ENCODE measurements at places on chromosomes 2 and 18. TPM values are rescaled to one million over a fixed set of nuclear protein-coding genes. Genes with fewer than 3 reads are reported as not detected.

- peaks cover 11% of the 10 kb centered on the region for H3K4me1 ChIP-seq
- no peak for DNase-seq
- H3K27me3 ChIP-seq = no peaks in the 10 kb centered on the region
- no peak overlapping the region for H3K27ac ChIP-seq
- no peak overlapping the region for H3K4me3 ChIP-seq
These were observed 9.2 kb downstream of the PTMA start for GRCh38 chr2:231717281-231718171.

DNA sequence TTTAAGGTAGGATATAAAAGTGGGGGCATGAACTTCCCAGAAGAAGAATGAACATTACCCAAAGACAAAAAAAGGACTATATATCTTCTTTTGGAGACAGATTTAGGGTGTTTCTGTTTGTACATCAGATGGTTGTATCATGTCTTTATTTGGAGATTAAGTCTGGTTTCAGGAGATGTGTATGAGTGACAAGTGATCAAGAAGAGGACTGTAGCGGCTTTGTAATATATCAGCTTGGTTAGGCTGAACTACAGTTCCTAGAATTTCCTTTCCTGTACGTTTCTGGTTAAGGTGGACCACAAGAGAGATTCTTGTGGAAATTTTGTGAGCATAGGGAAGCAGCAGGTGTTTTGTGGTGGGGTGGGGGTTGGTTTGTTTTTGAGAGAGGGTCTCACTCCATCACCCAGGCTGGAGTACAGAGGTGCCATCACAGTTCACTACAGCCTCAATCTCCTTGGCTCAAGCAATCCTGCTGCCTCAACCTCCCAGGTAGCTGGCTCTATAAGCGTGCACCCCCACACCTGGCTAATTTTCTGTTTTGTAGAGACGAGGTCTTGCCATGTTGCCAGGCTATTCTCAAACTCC lies 287.1 kb upstream of the MGAT5 start:
- H3K4me3 ChIP-seq = no peak overlapping the region
- H3K27me3 ChIP-seq = no peaks in the 10 kb centered on the region
- no peaks in the 10 kb centered on the region for H3K4me1 ChIP-seq

DNA sequence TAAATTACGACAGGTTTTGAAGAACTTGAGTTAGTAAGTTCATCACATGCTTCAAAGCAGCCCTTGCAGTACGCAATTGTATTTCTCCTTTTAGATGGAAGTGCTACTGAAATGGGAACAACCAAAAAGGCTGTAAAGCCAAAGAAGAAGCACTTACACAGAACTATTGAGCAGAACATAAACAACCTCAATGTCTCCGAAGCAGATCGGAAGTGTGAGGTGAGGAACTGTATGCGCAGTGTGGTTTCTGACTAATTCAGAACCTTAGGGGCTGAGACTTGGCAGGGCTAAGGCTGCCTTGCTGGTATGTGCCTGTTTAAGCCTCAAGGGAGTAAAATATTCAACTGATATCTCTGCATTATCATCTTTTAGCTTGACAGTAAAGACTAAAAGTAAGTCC lies 8.4 kb downstream of the NCAPH start:
- H3K27me3 ChIP-seq = no peaks in the 10 kb centered on the region
- H3K27ac ChIP-seq = no peak overlapping the region
- H3K4me1 ChIP-seq = peaks cover 14% of the 10 kb centered on the region
- DNase-seq = no peak

- H3K27me3 ChIP-seq = no peaks in the 10 kb centered on the region
- H3K4me1 ChIP-seq = no peaks in the 10 kb centered on the region
- no peak overlapping the region for H3K4me3 ChIP-seq
- no peaks in the 10 kb centered on the region for H3K36me3 ChIP-seq
These were observed 26.7 kb downstream of the XDH start for GRCh38 chr2:31387850-31388249.

DNA sequence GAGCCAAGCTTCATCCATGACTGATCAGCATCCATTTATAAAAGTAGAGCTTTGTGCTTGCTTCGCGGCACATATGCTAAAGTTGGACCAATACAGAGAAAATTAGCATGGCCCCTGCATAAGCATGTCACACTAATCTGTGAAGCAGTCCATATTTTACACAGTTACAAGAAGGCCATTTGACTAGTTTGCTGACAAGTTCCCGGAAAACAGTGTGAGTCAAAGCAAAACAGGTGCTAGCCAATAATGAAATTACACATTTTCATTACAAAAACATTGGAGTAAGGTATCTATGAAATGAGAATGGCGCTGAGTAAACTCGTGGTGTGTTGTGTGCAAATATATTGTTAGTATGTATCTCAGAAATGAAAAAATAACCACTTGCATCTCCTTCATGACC lies 4.7 kb downstream of the ANKRD62 start:
- no peaks in the 10 kb centered on the region for H3K4me1 ChIP-seq
- no peaks in the 10 kb centered on the region for H3K36me3 ChIP-seq
- no peaks in the 10 kb centered on the region for H3K27me3 ChIP-seq
- H3K27ac ChIP-seq = no peak overlapping the region
- no peak for DNase-seq
- H3K4me3 ChIP-seq = no peak overlapping the region

- H3K36me3 ChIP-seq = no peaks in the 10 kb centered on the region
- no peak overlapping the region for H3K27ac ChIP-seq
- DNase-seq = no peak
- no peaks in the 10 kb centered on the region for H3K27me3 ChIP-seq
- no peak overlapping the region for H3K4me3 ChIP-seq
- peaks cover 11% of the 10 kb centered on the region for H3K4me1 ChIP-seq
These were observed 2.5 kb downstream of the SLC66A3 start for GRCh38 chr2:11157731-11158130.

- DNase-seq = no peak
- no peak overlapping the region for H3K4me3 ChIP-seq
- H3K27ac ChIP-seq = no peak overlapping the region
- no peaks in the 10 kb centered on the region for H3K4me1 ChIP-seq
- no peaks in the 10 kb centered on the region for H3K36me3 ChIP-seq
- no peaks in the 10 kb centered on the region for H3K27me3 ChIP-seq
These were observed 223.2 kb downstream of the TDRD15 start for GRCh38 chr2:21346984-21347383.

- H3K27me3 ChIP-seq = no peaks in the 10 kb centered on the region
- H3K36me3 ChIP-seq = no peaks in the 10 kb centered on the region
- no peak overlapping the region for H3K4me3 ChIP-seq
These were observed 124.9 kb downstream of the RDH14 start for GRCh38 chr2:18435426-18436037.

- H3K27ac ChIP-seq = no peak overlapping the region
- H3K27me3 ChIP-seq = no peaks in the 10 kb centered on the region
- no peaks in the 10 kb centered on the region for H3K36me3 ChIP-seq
- no peak overlapping the region for H3K4me3 ChIP-seq
These were observed 136.6 kb upstream of the ZC3H15 start for GRCh38 chr2:186349508-186349907.

GRCh38 chr2:105697781-105698449 lies 46.8 kb upstream of the NCK2 start:
- H3K27me3 ChIP-seq = no peaks in the 10 kb centered on the region
- no peak overlapping the region for H3K27ac ChIP-seq
- DNase-seq = no peak
- H3K36me3 ChIP-seq = no peaks in the 10 kb centered on the region
- H3K4me3 ChIP-seq = no peak overlapping the region

GRCh38 chr2:159968279-159968900 lies 94.0 kb downstream of the PLA2R1 start:
- H3K36me3 ChIP-seq = no peaks in the 10 kb centered on the region
- no peak overlapping the region for H3K27ac ChIP-seq
- no peaks in the 10 kb centered on the region for H3K27me3 ChIP-seq
- no peaks in the 10 kb centered on the region for H3K4me1 ChIP-seq
- no peak overlapping the region for H3K4me3 ChIP-seq

DNA sequence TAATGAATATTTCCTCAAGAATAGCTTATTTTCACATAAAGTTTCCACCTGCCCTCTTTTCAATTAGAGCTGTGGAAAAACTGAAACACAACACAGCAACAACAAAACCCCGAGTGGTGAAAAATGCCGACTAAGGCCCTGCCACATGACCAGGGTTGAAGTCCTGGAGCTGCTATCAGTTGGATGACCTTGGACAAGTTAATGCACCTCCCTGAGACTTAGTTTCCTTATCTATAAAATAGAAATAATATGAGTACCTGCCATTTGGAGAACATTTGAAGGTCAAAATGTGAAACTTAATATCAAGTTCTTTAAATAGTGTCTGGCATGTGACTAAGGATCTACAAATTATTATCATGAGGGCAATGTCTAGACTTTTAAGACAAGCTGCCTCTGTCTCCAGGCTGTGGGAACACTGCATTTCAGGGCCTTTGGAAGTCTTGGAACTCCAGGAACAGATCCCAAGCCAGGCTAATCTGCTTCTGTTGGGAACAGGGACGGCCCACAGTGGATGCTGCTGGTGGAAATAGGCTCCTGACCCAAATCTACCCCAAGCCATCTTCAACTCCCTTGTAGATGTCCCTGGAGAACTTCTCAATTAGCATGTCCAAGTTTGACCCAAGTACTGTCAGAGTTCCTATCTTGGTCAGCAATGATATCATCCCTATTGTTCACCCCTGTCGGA lies 42.0 kb upstream of the TRIB2 start:
- no peak overlapping the region for H3K27ac ChIP-seq
- H3K27me3 ChIP-seq = no peaks in the 10 kb centered on the region
- H3K4me1 ChIP-seq = no peaks in the 10 kb centered on the region
- no peak overlapping the region for H3K4me3 ChIP-seq

DNA sequence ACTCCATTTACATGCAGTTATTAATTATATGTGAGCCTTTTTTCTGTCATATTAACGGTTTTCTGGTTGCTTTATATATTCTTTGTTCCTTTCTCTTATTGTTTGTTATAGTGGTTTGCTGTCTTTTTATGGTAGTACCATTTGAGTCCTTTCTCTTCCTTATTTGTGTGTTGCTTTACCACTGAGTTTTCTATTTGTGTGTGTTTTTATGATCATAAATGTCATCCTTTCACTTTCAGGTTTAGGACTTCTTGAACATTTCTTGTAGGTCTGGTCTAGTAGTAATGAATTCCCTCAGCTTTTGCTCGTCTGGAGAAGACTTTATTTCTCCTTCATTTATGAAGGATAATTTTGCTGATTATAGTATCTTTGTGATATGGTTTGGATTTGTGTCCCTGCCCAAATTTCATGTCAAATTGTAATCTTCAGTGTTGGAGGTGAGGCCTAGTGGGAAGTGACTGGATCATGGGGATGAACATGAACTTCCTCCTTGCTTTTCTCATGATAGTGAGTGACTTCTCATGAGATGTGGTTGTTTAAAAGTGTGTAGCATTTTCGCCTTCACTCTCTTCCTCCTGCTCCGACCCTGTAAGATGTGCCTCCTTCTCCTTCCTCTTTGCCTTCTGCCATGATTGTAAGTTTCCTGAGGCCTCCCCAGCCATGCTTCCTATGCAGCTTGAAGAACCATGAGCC lies 11.5 kb downstream of the GCC2 start:
- H3K36me3 ChIP-seq = peaks cover 3% of the 10 kb centered on the region
- no peak overlapping the region for H3K4me3 ChIP-seq
- DNase-seq = no peak
- no peaks in the 10 kb centered on the region for H3K4me1 ChIP-seq
- H3K27ac ChIP-seq = no peak overlapping the region

DNA sequence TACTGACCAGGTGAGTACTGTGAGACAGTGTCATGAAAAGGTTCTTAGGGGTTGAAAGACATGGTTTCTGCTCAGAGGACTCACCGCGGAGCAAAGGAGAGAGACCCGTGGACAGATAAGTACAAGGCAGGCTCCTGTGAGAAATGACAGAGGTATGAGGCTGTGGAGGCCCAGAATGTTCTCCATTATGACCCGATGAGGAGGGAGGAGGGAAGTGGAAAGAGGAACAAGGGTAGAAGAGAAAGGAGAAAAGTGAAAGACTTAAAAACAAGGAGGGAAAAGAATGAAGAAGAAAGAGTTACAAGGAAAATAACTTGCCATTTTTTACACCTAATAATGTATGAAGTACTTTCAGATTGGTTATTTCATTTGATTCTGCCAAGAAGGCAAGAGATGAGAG lies 29.8 kb downstream of the MAPRE3 start:
- H3K27ac ChIP-seq = no peak overlapping the region
- no peaks in the 10 kb centered on the region for H3K27me3 ChIP-seq
- H3K4me3 ChIP-seq = no peak overlapping the region
- no peaks in the 10 kb centered on the region for H3K4me1 ChIP-seq
- DNase-seq = no peak
- no peaks in the 10 kb centered on the region for H3K36me3 ChIP-seq

GRCh38 chr18:62066102-62066818 lies 120.6 kb downstream of the PIGN start:
- no peaks in the 10 kb centered on the region for H3K4me1 ChIP-seq
- no peak for DNase-seq
- H3K27me3 ChIP-seq = no peaks in the 10 kb centered on the region
- no peak overlapping the region for H3K4me3 ChIP-seq
- H3K36me3 ChIP-seq = no peaks in the 10 kb centered on the region

DNA sequence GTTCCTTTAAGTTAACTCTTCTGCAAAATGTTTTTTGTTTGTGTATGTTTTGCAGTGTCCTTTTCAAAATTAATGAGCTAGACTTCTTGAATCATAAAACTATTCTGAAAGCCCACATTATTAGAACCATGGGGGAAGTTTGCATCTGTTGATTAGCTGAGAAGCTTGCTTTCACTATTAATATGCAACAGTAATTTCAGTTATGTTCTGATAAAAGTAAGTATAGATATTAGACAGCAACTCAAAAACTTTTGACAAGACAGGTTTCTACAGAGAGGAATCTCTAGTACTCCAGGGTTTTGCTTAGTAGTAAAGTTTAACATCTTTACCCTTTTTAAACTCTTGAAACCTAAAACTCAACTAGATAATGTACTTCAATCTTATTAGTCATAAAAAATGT lies 147.8 kb downstream of the UBE2E3 start:
- no peak overlapping the region for H3K4me3 ChIP-seq
- no peaks in the 10 kb centered on the region for H3K36me3 ChIP-seq
- no peak for DNase-seq
- no peaks in the 10 kb centered on the region for H3K4me1 ChIP-seq
- no peak overlapping the region for H3K27ac ChIP-seq
- H3K27me3 ChIP-seq = no peaks in the 10 kb centered on the region

GRCh38 chr2:196849895-196850294 lies 40.7 kb upstream of the C2orf66 start:
- H3K27ac ChIP-seq = no peak overlapping the region

DNA sequence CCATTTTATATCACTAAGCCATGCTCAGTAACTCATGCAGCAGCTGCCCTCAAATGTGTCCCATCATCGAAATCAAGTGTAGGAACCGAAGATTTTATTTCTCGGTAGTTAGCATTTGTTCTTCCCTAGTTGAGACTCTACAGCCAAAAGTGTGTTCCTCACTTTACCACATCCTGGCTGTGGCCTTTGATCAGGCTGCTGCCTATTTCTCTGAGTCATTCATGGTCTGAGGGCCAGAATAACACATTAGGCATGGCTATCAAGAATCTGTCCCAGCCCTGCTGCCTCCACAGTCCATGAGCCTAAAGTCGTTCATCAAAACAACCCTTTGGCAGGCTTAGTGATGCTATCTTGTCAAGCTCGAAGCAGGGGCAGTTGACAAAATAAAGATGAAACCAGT lies 300.1 kb downstream of the TDRD15 start:
- no peak for DNase-seq
- H3K4me3 ChIP-seq = no peak overlapping the region
- no peaks in the 10 kb centered on the region for H3K36me3 ChIP-seq
- H3K4me1 ChIP-seq = no peaks in the 10 kb centered on the region
- no peaks in the 10 kb centered on the region for H3K27me3 ChIP-seq

- no peaks in the 10 kb centered on the region for H3K36me3 ChIP-seq
- H3K27me3 ChIP-seq = no peaks in the 10 kb centered on the region
- no peak overlapping the region for H3K4me3 ChIP-seq
These were observed 457.2 kb upstream of the MEX3C start for GRCh38 chr18:51654488-51655326.

MROH2A gene
- not detected for total RNA-seq

D2HGDH gene
- total RNA-seq = 35.4 TPM

AP1S3 gene
- 180 TPM for total RNA-seq

DYNAP gene
- total RNA-seq = not detected

DOK6 gene
- not detected for total RNA-seq

KCNIP3 gene
- total RNA-seq = not detected

CCDC178 gene
- not detected for total RNA-seq

COBLL1 gene
- total RNA-seq = 42.1 TPM
